ENCODE measurements at places on chromosomes 3 and 15.

DNA sequence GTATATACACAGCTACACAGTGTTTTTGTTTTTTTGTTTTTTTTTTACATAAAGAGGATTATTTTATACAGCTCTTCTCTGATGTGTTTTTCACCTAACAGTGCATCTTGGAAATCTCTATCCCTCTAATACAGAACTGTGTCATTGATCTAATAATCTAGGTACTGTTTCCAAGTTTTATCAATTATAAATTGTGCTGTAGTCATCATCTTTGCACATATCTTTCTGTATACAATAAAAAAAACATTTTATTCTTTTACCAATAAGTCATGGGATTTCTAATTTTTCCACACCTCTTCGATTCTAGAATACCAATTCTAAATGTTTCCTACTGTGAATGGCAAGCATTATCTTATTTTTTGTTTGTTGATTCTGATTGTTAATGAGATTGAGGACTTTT is 1.7 kb upstream of the PLSCR2 start:
- no peak for DNase-seq

DNA sequence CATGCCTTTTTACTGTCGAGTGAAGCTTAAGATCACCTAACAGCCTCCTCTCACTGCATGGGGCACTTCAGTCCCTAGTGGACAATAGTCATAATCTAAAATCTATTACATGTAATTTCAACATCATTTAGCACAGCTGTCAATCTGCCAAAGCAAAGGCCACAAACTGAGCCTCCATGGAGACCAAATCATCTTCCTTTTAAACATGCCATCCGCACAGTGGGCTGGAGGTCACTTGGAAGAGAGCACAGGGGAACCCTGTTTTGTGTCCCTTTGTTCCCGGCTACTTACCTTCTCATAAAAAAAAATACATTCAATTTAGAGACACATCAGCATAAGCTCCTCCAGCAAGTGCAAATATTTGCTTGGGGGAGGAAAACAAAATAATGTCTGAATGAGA is 167.3 kb downstream of the SQOR start:
- peak; percentile 89 for DNase-seq

- no peak for DNase-seq
Measured at GRCh38 chr3:156513619-156514018, 41.3 kb downstream of the SSR3 start.

GRCh38 chr3:70980646-70981170 is 602.8 kb downstream of the FOXP1 start:
- no peak for DNase-seq

DNA sequence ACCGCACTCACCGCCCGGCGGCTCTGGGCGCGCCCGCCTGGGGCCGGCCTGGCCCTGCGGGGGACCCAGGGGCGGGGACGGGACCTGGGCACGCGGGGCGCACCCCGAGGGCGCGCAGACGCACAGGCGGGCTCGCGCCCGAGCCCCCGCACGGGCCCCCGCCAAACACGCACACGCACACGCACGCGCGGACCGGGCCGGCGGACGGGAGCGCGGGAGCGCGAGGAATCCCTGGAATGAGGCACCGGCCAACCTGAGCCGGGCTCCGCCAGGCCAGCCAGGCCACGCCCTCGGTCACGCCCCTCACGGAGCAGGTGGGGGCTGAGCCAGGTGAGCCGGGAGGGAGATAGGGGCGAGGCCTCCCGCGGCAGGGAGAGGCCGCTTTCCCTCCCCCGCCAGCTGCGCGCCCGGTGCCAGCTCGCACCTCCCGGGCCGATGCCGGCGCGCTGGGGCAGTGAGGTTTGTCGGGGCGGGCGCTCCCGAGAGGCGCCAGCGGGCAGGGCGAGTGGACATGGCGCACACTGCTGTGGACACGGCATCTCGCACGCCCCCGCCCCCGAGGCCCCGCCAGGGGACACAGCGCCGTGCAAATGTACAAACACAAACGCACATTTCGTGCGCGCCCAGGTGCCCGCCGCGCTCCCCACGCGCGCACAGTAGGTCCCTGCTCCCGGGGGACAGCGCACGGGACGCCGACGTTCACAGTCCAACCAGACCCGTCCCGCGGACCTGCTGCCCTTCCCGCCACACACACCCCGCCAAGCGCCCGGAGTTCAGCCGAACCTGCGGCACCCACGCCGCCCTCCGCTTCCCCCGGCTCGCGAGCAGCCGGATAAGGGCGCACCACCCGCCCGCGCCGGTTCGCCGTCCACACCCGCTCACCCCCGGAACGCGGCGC is 75.9 kb upstream of the VGLL4 start:
- peak; percentile 77 for DNase-seq

GRCh38 chr3:113783463-113783862 is 36.6 kb downstream of the ATP6V1A start:
- no peak for DNase-seq

- no peak for DNase-seq
Measured at GRCh38 chr3:64141476-64141875, 83.8 kb downstream of the PRICKLE2 start.

DNA sequence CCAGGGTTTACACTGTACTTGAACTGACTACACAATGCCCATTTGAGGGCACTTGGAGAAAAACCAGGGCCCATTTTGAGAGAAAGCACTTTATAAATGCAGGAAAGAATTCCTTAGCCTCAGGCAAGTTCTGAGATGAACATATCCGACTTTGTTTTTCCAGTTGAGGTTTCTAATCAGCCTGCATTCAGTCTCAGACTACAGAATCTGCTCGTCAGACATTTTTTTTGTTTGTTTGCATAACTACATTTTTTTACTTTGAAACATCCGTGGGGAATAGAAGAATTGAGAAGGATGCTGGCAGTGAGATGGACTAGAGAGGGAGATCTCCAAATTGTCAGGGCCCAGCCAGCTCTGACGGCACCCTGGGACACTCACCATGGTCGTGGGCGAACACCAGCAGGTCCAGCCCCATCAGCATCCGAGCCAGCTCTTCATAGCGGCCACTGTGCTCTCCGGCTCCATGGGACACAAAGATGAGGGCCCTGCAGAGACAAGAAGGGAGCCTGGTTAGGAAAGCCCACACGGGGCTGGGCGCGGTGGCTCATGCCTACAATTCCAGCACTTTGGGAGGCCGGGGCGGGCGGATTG is 40.8 kb downstream of the MGLL start:
- DNase-seq, result no peak

- no peak for DNase-seq
Measured at GRCh38 chr15:75725006-75725718, 12.5 kb upstream of the CSPG4 start.

- no peak for DNase-seq
Measured at GRCh38 chr15:40439461-40439959, 1.2 kb upstream of the BAHD1 start.

GRCh38 chr15:35427091-35427490 is 118.9 kb downstream of the DPH6 start:
- DNase-seq, result no peak

DNA sequence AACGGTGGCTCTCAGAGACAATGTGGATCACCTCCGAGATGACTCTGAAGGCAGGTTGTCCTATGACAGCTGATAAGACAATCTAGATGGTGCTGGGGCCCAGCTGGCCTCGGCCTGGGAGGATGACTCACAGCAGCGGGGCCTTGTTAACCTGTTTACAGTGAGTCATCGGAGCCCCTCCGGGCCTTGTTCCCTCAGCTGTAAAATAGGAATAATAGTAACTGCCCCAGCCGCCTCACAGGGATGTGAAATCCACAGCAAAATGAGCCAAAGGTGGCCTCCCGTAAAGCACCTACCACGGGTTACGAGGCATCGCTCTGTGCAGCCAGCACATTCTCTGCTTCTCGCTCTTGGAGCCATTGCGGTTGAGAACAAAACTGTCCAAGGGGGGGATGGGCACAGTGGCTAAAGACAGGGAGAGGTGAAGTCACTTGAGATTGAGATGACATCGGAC is 88.6 kb upstream of the RASGRF1 start:
- DNase-seq, result peak; percentile 3

GRCh38 chr15:99347574-99347973 is 96.3 kb downstream of the LRRC28 start:
- no peak for DNase-seq

DNA sequence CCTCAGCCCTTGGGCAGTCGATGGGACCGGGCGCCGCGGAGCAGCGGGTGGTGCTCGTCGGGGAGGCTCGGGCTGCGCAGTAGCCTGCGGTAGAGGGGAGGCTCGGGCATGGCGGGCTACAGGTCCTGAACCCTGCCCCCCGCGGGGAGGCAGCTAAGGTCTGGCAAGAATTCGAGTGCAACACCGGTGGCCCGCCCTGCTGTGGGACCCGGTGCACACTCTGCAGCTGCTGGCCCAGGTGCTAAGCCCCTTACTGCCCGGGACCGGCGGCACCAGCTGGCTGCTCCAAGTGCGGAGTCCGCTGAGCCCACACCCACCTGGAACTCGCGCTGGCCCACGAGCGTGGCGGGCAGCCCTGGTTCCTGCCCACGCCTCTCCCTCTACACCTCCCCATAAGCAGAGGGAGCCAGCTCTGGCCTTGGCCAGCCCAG is 377.7 kb upstream of the RBMS3 start:
- DNase-seq, result no peak

DNA sequence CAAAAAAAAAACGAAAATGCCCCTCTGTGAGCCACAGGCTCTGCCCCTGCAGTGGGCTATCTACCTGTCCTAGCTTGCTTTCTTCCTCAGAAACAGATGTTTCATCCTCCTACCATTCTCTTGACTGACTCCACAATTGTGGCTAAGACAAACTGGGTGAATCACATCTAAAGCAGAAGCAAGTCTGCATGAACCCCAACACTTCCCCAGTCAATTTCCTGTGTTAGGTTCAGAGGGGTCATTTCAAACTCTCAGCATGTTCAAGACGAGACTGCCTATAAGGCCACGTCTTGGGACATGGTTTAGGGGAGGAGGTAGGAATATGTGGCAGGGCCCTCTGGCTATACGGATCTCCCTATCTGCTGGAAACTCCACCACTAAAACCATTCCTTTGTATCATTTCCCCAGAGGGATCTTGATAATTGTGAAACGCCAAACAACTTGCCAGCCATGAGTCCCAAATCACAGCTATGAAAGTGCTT is 28.6 kb upstream of the ANKDD1A start:
- DNase-seq, result no peak

DNA sequence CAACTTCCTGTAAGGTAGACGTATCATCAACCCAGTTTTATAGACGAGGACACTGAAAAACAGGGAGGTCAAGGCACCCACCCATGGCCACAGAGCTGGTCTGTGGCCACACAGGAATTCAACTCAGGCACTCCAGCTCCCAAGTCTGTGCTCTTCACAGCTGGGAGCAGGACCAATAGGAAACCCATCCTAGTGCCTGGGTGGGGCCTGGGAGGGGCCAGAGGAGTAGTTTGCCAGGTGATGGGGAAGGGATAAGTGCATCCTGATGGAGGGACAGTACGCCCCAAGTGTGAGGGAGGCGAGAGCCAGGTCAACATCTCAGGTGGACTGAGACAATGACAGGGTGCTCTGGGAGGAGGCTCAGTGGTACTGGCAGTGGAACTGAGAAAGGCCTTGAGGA is 22.0 kb downstream of the KIF9 start:
- DNase-seq, result no peak

DNA sequence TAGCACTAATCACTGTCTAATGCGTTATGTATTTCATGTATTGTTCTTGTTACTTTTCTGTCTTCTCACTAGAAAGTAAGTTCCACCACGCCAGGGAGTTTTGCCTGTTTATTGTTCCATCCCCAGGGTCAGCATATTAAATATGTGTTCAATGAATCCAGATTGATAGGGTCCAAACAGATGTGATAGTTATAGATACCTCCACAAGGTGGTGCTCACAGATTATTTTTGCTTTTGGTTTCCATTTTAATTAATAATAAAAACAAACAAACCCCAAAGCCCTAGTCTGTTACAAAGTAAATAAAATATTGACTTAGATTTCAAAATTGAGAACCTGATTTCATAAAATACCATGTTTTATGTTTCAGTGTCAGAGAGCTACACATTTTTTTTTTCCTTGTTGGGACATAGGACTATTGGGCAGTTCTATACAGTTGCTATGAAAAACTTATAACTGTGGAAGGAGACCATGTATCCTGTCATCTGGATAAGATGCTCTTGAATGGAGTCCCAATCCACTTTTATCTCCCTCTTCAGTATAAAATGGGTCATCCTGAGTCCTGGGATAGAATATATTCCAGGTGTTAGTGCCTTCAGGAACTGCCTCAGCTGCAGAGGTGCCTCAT is 12.4 kb downstream of the OTOL1 start:
- no peak for DNase-seq
